Activated B cell treated with CpG ODN at 0.5 μM for 24 hours (primary cell): ENCODE measurements at places on chromosomes 2 and 18. TPM values are rescaled to one million over a fixed set of nuclear protein-coding genes. Genes with fewer than 3 reads are reported as not detected.

DNA sequence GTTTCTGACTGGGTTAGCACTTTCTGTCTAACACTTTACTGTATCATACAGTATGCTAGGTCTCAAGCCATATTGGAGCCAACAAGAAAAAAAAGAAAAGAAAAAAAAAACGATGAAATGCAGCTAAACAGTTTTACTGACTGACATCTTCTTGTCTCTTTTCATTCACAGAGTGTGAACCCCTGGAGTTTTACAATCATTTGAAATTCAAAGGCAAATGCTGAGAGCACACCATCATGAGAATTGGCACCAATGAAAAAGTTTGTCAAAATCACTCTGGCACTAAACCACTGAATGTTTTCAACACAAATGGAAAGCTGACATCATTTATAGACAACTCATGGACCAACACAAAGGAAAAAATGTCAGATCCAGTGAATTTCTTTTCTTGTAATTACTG, 513.3 kb downstream of the LRRTM4 start:
- no peak for DNase-seq

Gene GAD1
- not detected in 2 replicates for total RNA-seq

Gene NTSR2
- total RNA-seq = not detected in 2 replicates

DNA sequence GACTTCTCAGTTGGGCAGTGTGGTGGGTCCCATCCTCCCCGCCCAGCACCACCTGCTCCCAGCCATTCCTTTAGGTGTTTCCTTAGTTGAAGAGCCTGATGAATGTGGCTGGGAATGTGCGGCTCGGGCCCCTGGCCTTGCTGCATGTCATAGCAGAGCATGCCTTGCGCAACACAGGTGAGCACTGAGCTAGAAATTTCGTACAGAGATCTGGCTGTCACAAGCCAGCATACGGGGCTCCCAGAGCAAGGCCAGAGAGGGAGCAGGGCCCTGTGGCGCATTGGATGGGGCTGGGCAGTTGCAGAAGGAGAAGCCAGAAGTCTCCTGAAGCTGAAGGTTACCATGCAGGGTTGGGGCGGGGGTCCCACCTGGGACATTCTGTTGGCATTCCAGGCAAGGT, 129.7 kb downstream of the WDSUB1 start:
- no peak for DNase-seq

Gene TRIM54
- total RNA-seq = not detected in 2 replicates

DNA sequence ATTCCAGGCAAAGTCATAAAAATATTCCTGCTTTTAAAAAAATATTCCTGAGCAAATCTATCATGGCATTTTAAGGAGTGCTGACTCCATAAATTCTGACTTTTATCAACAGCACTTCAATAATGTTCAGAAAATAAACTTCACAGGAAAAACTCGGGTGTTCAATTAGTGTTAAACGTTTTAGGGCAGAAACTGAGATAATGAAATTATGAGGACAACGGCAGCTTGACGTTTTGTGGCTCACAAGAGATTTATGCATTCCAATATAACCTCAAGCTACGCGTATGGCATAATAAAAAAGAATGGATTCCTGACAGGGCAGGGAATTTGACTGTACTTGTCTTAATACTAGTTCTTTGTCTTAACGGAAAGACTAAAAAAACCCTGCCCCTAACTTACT, 133.2 kb downstream of the ICOS start:
- no peak for DNase-seq
